Kidney (tissue), 22 donors: ENCODE measurements at places on chromosomes 12 and 14.

DNA sequence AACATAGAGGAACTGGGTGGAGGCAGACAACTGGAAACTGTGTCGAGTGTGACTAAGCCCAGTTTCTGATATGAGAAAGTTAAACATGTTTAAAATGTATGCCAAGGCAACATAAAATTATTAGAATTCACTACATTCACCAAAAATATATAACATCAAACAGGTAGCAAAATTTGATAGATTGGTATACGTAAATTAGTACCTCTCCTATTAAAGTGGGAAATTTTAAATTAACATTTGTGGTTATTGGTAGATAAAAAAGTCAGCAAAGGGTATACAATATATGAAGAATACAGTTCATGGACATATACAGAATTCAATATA lies 53.0 kb downstream of the CCDC91 start:
- DNase-seq = no peak

- no peak for DNase-seq
These were observed 28.0 kb downstream of the DERA start for GRCh38 chr12:15939111-15939510.

- DNase-seq = no peak
These were observed 96.9 kb downstream of the STXBP6 start for GRCh38 chr14:24952851-24953666.

DNA sequence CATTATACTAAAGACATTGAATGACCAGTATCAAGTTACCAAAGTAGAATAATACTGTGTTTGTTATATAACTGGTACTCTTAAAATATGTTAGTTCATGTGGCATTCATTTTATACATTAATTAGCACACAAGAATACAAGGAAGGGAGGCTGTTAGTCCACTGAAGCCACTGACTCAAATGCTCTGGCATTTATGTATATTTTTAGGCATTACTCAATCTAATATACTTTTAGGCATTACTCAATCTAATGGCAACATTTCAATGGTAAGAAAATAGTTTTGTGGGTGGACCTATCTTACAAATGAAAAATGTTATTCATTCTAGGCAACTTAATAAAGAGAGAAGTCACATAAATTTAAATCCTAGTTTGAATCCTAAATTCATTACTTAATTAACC lies 874.4 kb upstream of the USP15 start:
- no peak for DNase-seq

GRCh38 chr12:89702503-89702902 lies 6.1 kb downstream of the ATP2B1 start:
- no peak for DNase-seq

DNA sequence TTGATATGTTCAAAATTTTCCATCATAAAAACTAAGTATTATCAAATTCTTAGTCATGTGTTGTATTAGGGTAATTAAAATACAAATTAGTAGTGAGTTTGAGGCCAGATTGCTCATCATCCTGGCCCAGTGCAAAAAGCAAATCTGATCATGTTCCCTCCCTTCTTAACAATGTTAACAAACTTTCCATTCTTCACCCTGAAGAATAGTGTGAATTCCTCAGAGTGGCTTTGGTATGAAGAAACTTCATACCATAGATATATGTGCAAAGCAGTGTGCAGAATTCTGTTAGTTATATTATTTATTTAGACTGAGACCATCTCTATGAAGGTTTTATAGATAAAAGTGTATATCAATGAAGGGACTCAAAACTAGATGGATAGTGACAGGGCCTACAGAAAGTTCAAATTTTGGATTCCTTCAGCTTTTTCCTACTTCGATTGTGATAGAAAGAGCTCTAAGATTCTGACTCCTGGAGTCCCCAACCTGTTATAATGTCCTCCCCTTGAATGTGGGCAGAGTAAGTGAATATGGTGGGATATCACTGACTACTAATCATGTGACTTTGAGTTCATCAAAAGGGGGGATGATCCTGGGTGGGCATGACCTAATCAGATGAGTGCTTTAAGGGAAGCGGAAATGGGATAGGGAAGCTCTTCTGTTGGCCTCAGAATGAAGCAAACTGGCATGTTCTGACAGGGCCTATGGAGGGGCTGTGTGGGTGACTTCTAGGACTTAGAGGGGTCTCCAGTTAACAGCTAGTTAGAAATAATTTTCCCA lies 271.4 kb downstream of the BTG1 start:
- DNase-seq = no peak

- DNase-seq = no peak
These were observed 182.7 kb downstream of the MYRFL start for GRCh38 chr12:70007687-70008086.

GRCh38 chr14:67618617-67619063 lies 1.1 kb upstream of the ARG2 start:
- peak; percentile 92 for DNase-seq

- DNase-seq = no peak
These were observed 10.8 kb downstream of the KCNK10 start for GRCh38 chr14:88312257-88312656.

DNA sequence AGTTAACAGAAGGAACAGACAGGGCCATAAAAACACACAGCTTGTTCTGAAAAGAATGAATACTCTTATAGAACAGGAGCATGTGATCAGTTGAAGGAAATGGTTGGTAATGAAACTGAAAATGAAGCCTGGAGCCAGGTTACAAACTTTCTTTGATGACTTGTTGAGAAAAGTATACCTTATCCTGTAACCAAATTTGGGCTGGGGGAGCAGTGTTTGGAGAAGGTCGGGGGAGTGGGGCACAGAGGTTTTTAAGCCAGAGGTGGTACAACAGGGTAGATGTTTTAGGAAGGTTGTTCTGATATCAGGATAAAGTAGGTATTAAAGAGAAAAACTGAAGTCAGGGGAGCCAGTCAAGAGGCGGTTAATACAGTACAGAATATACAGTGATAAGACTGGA lies 8.2 kb downstream of the GOLT1B start:
- no peak for DNase-seq

- DNase-seq = no peak
These were observed 145.3 kb upstream of the GRIN2B start for GRCh38 chr12:14126692-14127091.

DNA sequence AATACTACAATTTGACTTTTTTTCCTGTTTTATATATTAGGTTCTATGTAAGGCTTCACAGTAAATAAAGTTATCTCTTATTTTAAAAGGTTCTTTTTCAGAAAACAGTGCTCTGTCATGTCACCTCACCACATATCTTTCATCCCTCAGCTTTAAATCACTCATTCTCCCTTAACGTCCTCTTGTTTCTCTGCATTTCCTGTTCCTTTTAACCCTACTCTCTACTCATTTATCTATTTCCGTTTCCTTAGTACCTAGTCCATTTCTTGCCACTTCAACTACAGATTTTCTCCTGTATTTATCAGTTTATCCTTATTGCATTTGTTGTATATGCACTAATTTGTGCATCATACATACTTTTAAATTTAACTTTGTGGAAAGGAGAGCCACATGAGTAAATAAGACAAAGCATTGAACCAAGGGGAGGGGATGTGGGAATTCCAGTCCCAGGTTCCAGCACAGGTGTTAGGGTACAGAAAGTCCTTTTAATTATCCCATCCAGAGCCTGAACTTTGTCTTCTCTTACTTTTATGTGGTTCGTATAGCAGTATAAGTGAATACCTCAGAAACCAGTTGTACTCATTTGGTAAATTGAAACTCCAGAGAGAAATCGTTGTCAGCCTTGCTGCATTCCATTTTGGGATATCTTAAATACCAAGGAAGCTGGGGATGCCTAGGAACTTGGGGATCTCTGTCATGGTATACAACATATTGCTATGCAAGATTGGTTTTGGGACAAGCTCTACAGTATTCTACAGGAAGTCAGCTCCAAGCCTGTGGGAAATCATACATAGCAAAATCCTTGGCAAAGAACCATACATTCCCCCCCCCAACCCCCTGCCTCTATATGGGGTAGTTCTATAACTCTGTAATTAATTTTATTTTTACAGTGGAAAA lies 120.5 kb downstream of the DIP2B start:
- DNase-seq = no peak

DNA sequence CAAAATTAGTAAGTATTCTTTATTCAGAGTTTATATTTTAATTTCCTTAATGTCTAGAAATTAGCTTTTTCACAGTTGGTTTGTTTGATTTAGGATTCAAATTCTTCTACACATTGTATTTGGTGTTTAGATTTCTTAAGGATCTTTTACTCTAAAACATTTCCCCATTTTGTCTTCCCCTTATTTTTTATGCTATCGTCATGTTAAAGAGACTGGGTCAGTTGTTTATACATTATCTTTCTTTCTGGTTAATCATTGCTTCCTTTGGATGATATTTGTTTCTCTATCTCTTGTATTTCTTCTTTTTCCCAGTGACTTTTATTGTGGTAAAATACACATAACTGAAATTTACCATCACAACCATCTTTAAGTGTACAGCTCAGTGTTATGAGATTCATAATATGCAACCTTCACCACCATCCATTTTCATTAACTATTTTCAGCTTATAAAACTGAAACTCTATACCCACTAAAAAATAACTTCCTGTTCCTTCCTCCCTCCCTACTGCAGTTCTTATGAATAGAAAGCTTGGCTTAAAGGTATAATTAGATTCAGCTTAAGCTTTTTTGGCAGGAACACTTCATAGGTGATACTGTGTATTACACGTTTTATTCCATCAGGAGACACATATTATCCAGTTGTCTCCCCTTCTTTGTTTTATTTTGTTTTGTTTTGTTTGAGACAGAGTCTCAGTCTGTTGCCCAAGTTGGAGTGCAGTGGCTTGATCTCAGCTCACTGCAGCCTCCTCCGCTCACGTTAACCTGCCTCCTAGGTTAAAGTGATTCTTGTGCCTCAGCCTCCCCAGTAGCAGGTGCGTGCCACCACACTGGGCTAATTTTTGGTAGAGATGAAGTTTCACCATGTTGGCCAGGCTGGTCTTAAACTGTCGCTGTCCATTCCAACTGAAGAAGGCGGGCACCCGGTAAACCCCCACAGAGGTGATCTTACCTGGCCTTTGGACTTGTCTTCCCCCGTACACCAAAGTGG lies 45.0 kb downstream of the NOPCHAP1 start:
- DNase-seq = no peak

- peak; percentile 89 for DNase-seq
These were observed 182.2 kb upstream of the GRIP1 start for GRCh38 chr12:66860752-66861750.

- no peak for DNase-seq
These were observed 20.4 kb upstream of the GPATCH2L start for GRCh38 chr14:76131071-76131965.

DNA sequence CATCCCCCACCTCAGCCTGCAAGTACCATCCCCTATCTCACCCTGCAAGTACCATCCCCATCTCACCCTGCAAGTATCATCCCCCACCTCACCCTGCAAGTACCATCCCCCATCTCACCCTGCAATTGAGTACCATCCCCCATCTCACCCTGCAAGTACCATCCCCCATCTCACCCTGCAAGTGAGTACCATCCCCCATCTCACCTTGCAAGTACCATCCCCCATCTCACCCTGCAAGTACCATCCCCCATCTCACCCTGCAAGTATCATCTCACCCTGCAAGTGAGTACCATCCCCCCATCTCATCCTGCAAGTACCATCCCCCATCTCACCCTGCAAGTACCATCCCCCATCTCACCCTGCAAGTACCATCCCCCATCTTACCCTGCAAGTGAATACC lies 45.0 kb downstream of the ZC3H14 start:
- no peak for DNase-seq

GRCh38 chr12:127294651-127295210 lies 972.2 kb upstream of the TMEM132C start:
- DNase-seq = no peak
